ENCODE measurements at places on chromosomes 3 and 15. TPM values are rescaled to one million over a fixed set of nuclear protein-coding genes. Genes with fewer than 3 reads are reported as not detected.
A peak's percentile ranks its signal among the peaks of the same experiment; 100 is the strongest.

DNA sequence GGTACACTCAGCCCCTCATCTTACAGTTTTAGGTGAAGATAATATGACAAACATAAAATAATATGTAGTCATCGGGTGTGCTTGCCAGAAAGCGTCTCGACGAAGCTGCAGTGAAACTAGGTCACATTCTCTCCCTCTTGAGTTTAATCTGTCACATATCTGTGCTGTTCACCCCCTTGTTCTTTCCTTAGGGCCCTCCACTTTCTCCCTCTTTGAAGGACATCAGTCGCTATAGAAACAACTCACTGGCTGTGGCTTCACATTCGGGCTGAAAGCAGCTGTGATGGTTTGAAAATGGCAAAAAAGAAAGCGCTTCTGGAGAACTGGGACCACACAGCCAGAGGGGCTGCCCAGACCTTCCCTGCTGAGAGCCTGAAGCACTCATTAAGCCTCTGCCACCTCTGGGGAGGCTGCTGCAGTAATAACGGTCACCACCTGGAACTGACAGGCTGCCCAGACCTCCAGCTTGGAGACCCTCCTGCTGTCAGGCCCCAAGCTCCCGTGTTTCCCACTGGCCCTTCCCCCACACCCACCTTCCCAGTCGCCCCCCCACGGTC is 50.3 kb downstream of the ABTB1 start:
- DNase-seq, result no peak

GRCh38 chr3:119352863-119353527 is 58.8 kb downstream of the ARHGAP31 start:
- DNase-seq, result peak; percentile 36

- peak; percentile 45 for DNase-seq
These were observed 41.5 kb downstream of the ADGRG7 start for GRCh38 chr3:100650651-100651619.

DNA sequence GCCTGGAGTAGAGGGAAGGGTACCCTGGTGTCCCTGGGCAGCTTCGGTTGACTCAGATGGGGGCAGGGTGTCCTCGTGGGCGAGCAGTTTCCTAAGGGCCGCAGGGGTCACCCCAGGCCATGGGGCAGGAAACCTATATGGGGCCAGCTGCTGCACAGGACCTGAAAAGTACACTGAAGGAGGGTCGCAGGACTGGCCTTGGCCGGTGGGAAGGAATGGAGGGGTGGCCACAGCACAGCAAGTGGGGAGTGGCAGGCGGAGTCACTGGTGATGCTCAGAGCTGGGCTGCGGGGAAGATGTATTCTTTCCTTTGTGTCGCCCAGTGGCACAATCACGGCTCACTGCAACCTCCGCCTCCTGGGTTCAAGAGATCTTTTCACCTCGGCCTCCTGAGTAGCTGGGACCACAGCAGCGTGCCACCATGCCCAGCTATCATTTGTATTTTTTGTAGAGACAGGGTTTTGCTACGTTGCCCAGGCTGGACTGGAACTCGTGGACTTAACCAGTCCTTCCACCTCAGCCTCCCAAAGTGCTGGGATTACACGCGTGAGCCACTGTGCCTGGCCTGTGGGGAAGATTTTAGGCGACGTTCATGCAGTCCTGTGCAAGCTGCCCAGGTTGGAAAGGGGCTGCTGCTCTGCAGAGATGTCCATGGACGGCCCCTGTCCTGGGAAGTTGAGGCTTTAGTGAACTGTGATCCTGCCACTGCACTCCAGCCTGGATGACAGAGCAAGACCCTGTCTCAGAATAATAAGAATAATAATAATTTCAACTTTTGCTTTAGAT is 57.2 kb downstream of the EFCAB12 start:
- no peak for DNase-seq

- no peak for DNase-seq
These were observed 303.8 kb downstream of the CLSTN2 start for GRCh38 chr3:140238646-140239314.

DNA sequence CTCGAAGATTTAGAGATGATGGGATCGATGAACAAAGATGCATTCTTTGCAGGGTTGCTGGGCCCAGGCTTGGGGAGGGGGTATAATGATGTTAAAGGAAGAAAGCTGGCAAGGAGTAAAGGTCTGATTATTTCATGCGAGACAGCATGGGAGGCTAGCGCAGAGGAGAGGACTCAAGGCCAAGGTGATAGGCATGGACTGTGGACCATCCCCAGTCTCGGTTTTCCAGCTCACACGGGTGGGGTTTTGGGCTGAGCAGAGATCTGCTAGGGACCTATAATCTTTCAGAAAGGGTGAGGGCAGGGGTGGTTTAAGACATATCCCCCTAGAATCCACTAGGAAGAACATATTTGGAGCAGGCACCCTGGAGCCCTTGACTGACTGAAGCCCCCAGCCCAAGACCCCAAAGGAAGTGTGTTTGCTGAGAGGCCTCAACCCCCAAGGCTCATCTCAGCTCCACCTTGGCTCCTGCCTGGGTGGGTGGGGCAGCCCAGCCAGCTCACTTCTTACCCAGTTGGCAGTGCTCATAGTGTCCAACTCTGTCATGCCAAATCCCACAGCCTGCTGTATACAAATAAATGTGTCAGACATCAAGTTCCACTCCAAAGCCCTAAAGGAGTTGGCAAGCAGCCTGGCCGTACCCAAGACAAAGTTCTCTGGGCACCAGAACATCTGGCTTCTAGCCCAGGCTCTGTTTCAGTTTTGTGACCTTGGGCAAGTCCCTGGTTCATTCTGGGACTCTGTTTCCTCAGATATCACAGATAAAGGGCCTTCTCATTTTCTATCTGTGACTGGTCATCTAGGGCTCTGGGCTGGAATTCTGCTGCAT is 17.9 kb downstream of the ACSBG1 start:
- DNase-seq, result no peak

- DNase-seq, result no peak
These were observed 191.3 kb downstream of the UBE3A start for GRCh38 chr15:25247407-25248038.

DNA sequence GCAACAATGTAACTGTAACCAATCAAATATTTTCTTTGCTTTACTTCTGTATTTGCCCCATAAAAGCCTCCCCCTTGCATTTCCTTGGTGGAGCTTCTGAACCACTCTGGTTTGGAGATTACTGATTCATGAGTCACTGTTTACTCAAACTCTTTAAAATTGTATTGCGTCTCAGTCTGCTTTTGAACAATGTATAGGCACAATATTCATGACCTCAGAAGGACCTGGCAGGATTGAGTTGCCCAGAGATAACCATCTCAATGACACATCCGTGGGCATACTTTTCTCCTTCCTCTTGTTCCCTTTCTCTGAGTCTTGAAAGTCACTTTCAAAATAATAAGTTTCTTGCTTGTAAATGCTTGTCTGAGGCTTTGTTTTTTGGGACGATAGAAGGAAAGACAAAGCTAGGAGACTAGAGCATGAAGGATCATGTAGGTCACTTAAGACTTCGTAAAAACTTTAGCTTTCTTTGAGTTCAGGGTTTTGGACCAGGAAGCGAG is 57.1 kb upstream of the POU1F1 start:
- DNase-seq, result no peak

DNA sequence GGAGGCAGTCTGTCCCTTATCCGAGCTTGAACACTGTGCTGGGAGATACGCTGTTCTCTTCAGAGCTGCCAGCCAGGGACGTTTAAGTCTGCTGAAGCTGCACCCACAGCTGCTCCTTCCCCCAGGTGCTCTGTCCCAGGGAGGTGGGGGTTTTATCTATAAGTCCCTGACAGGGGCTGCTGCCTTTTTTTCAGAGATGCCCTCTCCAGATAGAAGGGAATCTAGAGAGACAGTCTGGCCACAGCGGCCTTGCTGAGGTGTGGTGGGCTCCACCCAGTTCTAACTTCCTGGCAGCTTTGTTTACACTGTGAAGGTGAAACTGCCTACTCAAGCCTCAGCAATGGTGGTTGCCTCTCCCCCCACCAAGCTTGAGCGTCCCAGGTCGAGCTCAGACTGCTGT is 319.9 kb upstream of the GRM7 start:
- DNase-seq, result no peak

- DNase-seq, result no peak
These were observed 35.0 kb upstream of the COLQ start for GRCh38 chr3:15556512-15556911.

DNA sequence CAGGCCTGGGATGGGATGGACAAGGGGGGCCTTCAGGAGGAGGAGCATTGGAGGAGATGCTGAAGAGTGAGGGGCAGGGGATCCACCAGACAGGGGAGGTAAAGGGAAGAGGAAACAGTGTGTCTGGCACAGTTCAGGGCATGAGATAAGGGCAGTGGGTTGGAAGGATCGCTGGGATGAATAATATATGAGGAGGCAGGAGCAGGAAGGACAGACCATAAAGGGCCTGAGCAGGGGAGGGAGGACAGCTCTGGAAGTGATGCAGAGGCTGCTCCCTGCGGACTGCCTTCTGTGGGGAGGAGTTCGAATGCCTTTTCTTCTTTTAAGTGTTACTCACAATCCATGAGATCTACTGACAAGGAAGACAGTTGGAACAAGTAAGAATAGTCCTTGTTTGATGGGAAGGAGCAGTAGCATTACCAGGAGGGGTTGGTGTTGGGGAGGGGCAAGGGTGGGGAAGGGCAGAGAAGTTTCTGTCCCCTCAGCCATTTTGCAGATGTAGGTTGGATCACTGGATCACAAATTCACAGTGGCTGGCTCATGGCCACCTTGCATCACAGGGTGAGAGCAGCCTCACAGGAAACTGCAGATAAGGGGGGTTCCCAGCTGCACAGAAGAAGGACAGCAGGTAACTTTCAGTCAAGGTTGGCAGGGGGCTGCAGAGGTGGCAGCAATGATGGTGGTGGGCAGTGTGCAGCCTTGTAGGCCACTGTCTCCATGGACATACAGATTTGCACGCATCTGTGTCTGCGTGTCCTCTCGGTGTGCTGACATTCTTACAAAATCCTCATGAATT is 91.9 kb upstream of the SNRPN start:
- DNase-seq, result no peak

GRCh38 chr15:36363335-36363734 is 216.1 kb upstream of the CDIN1 start:
- no peak for DNase-seq

DNA sequence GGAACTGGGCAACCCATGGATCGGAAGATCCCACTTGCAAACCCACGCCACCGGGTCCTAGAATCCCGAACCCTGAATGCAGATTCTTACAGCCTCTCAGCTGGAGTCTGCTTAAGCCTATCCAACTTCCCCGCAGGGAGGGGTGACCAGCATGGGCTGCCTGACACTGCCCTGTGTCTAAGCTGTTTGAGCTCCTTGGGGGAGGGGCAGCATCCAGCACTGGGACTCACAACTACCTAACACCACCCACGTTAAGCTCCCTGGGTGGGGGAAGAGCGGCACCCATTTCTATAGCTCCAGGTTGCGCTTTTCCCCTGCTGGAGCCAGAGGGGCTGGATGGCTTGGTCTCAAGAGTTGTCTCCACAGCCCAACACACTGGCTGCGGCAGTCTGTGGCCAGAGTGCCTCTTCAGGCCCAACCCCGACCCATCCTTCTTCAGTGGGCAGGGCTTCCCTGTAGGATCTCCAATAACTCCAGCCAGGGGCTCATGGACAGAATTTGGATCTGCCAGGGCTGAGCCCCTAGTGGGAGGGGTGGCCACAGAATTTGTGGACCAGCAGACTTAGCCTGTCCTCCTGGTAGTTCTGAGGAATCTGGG is 649.2 kb downstream of the TUSC7 start:
- no peak for DNase-seq

DNA sequence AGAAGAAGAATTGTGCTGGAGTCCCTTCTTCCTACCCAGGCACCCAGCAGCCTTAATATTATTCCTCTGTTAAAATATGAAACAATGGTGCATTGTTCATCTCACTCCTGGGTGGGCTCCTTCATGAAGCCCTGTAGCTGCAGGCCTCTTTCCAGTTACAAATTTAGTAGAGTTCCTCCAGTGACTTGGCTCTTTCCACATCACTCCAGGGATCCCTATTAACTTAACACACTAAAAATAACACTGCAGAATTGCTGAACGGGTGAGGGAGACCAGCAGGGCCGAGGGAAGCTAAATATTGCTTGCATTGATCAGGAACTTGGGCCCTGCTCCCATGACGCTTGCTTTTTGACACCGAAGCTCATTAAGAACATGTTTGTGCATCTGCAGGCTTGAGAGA is 142.3 kb downstream of the PDCD6IP start:
- DNase-seq, result no peak

GRCh38 chr15:55824857-55825613 is 82.1 kb upstream of the PRTG start:
- DNase-seq, result no peak

DNA sequence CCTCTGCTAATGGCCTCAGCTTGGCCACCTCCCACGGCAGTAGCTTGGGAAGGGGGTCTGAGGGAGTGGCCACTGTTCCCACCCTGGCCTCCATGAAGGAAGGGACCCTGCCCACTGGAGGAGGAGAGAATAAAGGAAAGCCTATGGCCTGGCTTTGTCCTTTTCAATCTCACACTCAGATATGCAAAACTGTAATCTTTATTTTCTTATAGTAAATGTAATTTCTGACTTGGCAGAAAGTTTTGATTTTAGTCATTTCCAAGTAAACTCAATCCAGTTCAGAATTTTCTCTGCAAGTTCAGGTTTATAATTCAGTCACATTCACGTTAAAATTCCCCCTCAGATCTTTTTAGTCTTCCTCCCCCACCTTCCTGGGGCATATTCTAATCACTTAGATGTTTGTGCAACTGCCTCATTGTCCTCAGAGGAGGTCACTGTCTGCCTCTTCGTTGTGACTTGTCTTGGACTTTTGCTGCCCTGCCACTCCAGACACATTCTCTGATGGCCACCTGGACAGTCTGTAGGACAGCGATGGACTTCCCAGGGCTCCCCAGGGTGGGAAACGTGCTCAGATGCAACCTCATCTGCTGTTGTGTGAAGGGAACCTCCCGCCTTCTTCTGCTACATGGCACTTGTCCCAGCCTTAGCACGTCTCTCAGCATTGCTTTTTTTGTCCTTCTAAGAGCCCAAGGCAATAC is 222.8 kb upstream of the TBL1XR1 start:
- peak; percentile 63 for DNase-seq

DNA sequence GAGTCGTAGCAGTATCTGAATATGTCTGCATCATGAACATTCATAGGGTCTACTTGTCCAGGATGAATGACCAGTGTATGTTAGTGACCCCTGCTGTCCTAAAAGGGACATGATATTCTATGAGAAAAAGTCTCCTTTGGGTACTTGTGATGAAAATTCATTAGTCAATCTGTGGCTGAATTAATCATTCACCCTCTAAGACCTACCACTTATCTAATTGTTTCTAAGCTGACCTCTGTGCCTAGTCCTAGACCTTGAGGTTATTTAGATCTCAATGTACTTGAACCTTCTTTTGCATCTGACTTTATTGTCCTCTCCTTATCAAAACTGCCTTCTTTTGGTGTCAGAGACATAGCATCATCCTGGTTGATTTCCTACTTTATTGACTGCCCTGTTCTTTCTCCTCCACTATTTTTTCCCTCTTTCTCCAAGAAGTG is 799.3 kb downstream of the DIPK2A start:
- DNase-seq, result peak; percentile 26

The FANCI gene
- 15.1 TPM for polyA plus RNA-seq

The DNAJC19 gene
- polyA plus RNA-seq, result 33.4 TPM

The ACKR4 gene
- polyA plus RNA-seq, result 0.76 TPM

The CD80 gene
- polyA plus RNA-seq, result not detected

The GADL1 gene
- polyA plus RNA-seq, result 26.7 TPM

The BUB1B gene
- polyA plus RNA-seq, result 7.8 TPM

The TEX55 gene
- not detected for polyA plus RNA-seq

The COL8A1 gene
- polyA plus RNA-seq, result 1.3 TPM

The OXTR gene
- polyA plus RNA-seq, result 8.8 TPM

The SI gene
- polyA plus RNA-seq, result not detected

The PLCL2 gene
- polyA plus RNA-seq, result 14.3 TPM

The DUOXA2 gene
- not detected for polyA plus RNA-seq

All from hindlimb muscle (tissue), 1 donor.